ENCODE measurements at places on chromosomes 5 and 9. TPM values are rescaled to one million over a fixed set of nuclear protein-coding genes. Genes with fewer than 3 reads are reported as not detected.

PCDHAC1 gene
- total RNA-seq: 1.5 TPM

XRCC4 gene
- 12.1 TPM for total RNA-seq

- peak; percentile 1 for DNase-seq
Observed at GRCh38 chr5:132557478-132558172, 848 bp downstream of the RAD50 start.

DAPK1 gene
- total RNA-seq: 79.2 TPM

DNA sequence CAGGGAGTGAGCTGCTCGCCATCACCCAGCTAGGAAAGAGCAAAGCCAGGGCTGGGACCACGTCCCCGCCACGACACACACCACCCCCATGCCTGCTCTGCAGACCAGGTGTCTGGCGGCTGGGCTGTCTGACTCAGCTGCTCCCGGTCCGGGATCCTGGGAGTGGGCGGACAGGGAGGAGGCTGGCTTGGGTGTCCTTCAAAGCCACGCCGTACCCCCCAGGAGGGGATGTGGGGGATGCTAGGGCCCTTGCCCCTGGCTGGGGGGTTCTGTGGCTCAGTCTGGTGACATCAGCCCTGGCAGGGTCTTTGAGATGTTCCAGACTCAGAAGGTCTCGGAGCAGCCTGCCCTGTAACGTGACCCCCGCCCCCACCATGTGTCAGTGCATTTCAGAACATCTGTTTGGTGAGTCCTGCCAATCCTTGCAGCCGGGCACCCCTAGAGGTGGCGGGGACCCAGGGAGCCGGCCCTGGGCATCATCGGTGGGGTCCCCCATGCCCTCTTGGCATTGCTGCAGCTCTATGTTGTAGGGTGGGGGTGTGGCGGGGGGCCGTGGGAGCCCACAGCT, 62.3 kb downstream of the HMCN2 start:
- DNase-seq: no peak

All from urinary bladder (tissue), 4 donors.